ENCODE measurements at places on chromosomes 2 and 18.

DNA sequence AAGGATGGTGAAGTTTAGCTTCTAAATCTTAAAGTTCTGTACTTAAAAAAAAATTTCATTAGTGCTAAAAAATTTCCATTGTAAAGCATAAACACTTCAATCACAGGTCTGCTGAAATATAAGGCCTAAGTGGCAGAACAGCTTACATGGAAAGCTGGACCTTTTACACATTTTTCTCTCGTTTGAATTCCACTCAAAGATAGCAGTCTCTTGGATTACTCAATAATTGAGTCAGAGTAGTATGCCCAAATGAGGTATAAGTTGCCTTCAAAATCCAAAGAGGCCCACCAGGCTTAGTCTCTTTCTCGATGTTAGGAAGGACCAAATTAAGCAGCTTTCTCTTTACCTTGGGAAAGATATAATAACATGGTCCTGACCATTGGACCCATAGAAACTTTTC, 220.4 kb upstream of the CWC22 start:
- no peak for DNase-seq

DNA sequence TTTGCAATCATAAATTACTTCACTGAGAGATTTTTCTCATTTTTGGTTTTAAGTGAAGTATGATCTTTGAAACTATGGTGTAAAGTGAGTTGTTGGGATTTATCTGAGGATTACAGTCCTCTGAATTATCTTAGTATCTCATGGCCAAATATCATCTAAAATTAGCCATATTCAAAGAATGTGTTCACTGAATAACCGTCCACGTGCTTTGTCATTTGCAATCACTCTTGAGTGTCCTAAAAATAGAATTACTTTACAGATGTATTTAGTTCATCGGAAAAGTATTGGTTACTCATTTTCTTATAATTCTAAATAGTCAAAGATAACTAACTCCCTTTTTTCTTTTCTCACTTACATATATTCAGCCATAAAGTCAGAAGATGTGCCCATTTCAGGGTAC, 141.2 kb downstream of the RTN4 start:
- DNase-seq: no peak

DNA sequence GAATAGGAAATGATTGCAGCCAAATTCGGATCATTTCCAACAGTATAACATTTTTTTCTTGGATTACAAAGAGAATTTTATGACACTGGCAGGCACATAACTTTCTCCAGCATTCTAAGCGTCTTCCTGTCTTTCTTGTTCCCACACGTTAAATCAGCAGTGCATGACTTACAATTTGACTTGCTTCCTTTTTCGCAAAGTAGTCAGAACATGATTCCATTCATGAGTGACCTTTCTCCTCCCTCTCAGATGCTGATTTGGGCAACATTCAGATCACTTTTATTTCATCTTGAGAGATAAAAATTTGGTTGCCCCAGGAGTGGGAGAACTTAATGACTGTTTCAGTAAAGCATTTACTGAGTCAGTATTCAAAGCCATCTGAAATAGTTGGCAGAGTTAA, 858.7 kb upstream of the ACVR2A start:
- DNase-seq: no peak

GRCh38 chr2:43221124-43221762, 5.2 kb downstream of the ZFP36L2 start:
- DNase-seq: no peak

- no peak for DNase-seq
Measured at GRCh38 chr2:224918626-224919471, 123.4 kb downstream of the DOCK10 start.

DNA sequence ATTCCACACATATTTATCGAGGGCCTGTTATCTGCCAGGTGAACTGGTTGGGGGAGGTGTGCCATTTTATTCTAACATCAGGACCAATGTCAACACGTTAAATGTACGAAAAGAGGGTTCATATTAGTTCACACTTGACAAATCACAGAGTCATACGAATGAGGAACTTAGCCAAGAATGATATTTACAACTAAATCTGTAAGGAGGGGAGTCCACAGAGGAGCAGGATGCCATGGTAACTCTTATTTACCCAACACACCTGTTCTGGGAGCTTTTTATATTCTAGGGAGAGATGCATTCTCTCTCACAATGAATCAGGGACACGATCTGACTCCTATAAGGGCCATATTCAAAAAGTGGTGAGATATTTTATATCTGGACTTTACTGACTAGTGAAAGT, 144.1 kb downstream of the CDC42EP3 start:
- no peak for DNase-seq

- DNase-seq: no peak
Measured at GRCh38 chr2:9552219-9553178, 3.1 kb downstream of the ADAM17 start.

GRCh38 chr2:1892529-1893250, 148.4 kb upstream of the PXDN start:
- no peak for DNase-seq

DNA sequence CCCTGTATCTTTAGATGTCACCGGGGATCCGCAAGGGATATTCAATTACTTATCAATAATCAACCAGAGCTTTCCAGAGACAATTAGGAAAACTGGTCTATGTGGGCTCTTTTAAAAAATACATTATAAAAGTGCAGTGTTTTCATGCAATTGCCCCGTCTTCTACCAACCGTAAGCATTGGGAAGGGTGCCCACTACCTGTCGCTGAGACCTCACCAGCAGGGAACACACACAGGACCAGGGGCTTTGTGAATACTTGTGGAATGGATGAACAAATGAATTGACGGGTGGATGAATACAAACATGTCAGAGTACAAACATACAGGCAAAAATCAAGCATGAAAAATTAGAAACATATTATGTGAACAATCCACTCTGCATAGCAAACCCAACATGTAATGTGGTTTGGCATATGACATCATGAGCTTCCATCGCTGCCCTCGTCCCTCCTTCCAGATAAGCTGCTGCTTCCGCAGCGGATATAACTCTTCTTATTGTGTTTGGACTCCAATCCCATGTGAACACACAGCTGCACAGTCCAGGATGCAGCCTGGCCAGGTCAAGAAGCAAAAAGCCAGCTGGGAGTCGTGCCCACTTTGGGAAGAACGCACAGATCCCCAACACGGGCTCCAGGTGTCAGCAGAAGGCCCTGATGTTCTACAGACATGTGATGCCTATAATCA, 5.3 kb downstream of the FHL2 start:
- no peak for DNase-seq

- no peak for DNase-seq
Measured at GRCh38 chr18:80010551-80010906, 22.2 kb upstream of the TXNL4A start.

- no peak for DNase-seq
Measured at GRCh38 chr18:11387880-11388279, 221.5 kb upstream of the SLC35G4 start.

- no peak for DNase-seq
Measured at GRCh38 chr2:42923580-42924417, 131.4 kb upstream of the HAAO start.

DNA sequence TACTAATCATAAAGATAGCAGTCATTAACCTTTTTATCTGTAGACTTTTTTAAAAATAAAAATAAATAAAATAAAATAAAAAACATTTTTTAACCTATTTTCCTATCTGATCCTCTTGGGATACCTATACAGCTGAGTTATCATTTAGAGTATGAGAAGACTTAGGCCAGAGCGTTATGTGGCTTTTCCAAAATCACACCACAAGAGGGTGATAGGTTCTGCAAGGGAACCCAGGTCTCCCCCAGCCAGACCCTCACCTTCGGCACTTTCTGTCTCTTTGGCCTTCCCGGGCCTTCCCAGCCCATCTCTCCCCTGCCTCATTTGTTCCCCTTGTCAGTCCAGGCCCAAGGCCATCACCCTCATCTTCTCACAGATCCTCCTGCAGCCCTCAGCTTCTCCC, 311.7 kb downstream of the SMAD2 start:
- no peak for DNase-seq

GRCh38 chr2:18560797-18561085, 288 bp upstream of the RDH14 start:
- DNase-seq: no peak

GRCh38 chr2:97656905-97657587, 6.8 kb downstream of the ACTR1B start:
- DNase-seq: no peak

DNA sequence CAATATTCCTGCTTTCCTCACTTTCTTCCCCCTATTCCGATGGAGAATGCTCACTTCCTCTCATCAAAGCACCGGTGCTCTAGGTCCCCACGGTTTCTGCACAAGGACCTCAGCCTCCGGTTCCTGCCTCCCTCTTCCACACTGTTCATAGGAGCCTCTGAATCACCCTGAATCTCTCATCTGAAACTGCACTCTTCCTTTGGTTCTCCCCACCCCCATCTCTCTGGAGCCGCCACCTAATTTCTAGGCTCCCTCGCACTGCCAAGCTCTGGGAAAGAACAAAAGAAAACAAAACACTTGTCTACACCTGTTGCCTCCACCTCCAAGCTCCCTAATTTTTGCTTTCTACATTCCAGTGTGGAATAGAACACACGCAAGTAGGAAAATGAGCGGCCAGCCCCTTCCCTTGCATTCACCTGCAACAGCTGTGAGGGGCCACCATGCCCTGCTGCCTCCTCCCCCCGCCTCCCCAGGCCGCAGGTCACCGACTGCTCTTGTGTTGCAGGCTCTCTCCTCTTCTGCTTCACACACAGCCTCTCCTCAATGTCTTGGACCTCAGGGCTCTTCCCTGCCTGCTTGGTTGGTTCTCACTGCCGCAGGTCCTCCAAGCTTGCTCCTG, 9.6 kb downstream of the FBXO15 start:
- no peak for DNase-seq

DNA sequence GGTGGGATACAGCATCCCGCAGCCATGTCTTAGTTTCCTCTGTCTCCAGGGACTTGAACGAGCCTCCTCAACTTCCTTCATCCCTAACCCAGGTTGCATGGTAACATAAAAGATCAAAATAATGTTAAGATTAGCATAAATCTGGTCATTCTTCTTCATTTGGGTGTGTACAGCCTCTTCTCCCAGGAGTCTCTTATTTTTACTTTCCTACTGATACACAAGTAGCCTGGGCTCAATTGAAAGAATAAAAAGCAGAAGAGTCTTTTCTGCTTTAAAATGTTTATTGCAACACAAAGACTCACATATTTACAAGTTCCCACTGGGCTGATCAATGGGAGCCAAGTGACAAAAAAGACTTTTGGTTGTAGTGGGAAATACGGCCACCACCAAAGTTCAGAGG, 137.9 kb upstream of the PID1 start:
- DNase-seq: no peak

DNA sequence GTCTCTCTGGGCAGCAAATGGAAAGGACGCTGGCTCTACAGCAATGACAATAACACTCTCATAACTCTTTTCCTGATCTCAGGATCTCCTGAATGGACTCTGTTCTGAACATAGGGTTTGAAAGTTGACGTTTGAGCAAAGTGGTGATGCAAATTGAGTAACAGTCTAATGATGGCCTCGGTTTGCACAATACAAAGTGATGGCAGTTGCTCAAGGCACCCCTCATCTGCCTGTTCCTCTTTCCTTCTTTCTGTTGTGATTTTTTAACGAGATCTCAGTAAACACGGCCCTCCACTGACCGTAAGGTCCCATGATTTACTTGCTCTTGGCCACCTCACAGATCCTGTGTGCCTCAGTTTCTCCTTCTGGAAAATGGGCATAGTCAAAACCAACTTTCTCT, 303.6 kb downstream of the SLC8A1 start:
- no peak for DNase-seq

DNA sequence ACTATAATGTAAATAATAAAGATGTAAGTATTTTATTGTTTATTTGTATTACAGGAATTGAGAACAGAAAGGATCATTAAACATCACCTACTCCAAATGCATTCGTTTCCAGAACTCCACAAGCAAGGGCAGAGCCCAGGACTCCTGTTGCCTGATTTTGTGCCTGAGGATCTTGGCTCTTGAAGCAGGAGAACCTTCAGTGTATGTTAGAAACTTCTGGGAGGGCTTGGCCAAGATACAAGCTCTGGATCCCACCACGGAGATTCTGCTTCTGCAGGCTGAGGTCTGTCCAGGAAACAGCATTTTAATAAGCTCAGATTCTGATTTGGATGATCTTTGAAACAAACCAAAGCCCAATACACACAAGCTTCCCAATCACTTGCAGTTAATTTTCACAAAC, 142.4 kb upstream of the SOX11 start:
- no peak for DNase-seq
